ENCODE measurements at places on chromosomes 12 and 14.

- DNase-seq: no peak
Measured at GRCh38 chr14:80762641-80763228, 178.8 kb downstream of the CEP128 start.

DNA sequence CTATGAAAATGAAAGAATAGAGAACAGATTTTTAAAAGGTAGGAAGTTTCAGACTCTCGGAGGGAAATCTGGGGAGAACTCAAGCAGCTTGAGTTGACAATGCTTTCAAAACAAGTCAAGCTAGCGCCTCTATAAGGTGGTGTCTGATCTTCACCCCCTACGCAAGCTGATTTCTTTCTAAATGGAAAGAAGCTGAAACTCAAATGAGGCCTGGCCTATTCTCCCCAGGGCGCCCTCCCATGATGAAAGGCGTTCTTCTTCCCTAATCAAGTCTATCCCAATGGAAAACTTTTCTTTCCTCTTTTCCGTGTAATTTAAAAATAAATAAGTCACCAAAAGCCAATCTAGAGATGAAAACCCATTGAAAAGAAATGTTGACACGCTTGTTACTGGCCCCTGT, 20.6 kb downstream of the PTHLH start:
- no peak for DNase-seq

DNA sequence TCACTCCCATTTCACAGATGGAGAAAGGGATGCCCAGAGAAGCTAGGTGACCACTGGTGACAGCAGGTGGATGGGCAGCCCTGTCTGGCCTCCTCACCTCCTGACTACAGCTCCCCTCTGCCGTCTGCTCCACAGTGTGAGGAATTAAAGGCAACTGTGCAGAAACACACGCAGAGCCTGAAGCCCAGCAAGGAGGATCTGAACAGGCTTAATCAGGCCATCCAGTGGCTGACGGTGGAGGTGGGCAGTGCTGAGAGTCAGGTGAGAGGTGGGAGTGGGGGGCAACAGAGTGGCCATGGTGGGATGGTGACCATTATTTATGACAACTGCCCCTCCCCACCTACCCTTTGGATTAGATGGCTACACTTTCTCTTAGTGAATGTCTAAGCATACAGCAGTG, 1.2 kb downstream of the KRT86 start:
- no peak for DNase-seq

DNA sequence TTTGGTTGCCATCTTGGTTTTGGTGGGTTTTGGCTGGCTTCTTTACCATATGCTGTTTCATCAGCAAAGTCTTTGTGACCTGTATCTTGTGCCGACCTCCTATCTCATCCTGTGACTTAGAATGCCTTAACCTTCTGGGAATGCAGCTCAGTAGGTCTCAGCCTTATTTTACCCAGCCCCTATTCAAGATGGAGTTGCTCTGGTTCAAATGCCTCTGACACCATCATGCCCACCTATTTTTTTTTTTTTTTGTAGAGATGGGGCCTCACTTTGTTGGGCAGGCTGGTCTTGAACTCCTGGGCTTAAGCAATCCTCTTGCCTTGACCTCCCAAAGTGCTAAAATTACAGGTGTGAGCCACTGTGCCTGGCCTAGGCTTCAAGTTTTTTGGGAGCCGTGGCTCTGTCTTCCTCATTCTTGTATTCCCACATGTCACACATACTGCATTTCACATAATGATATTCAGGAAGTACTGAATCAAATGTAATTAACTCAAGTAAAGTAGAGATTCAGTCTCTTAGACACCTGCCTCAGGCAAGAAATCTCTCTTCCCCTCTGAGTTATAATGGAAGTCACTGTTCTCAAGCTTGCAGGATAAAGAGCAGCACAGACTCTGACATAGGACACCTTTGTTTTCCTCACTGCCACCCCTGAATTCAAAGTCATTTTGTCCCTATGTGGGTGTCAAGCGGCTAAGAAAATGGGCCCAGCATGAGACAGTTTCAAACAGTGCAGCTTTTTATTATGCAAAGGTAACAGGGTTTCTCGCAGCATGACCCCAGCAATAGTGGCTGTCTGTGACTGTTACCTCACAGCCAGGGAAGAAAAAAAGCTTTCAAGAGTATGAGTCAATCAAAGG, 159.0 kb downstream of the PTPN11 start:
- no peak for DNase-seq

- DNase-seq: no peak
Measured at GRCh38 chr12:132842449-132843045, 13.9 kb upstream of the GOLGA3 start.

- no peak for DNase-seq
Measured at GRCh38 chr12:93318720-93319522, 58.8 kb upstream of the NUDT4 start.

- DNase-seq: no peak
Measured at GRCh38 chr12:63045020-63045860, 105.8 kb downstream of the AVPR1A start.

DNA sequence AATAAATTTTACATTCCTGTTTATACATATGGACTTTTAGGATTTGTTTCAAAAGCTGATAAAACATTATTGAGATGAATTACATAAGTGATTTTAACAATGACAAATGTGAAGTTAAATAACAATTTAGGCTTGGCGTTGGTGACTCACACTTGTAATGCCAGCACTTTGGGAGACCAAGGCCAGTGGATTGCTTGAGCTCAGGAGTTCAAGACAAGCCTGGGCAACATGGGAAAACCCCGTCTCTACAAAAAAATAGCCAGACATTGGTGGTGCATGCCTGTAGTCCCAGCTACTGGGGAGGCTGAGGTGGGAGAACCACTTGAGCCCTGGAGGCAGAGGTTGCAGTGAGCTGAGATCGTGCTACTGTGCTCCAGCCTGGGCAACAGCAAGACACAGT, 7.4 kb downstream of the ACOT2 start:
- DNase-seq: no peak

DNA sequence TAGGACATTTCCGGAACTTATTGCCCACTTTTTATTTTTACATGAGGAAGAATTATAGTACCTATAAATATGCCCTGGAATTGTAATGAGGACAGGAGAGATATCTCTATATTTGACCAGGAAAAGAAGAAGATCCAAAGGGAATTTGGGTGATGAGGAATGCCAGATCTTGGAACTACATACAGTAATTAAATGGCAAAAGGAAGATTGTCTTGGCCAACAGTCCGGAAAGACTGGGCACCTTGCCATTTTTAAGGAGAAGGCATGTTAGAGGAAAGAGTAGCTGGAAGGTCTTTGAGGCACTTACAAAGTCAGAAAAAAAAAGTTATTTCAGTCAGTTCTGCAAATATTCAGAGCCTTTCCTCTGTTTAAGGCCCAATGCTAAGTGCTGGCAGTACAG, 616.4 kb downstream of the MED13L start:
- DNase-seq: no peak

DNA sequence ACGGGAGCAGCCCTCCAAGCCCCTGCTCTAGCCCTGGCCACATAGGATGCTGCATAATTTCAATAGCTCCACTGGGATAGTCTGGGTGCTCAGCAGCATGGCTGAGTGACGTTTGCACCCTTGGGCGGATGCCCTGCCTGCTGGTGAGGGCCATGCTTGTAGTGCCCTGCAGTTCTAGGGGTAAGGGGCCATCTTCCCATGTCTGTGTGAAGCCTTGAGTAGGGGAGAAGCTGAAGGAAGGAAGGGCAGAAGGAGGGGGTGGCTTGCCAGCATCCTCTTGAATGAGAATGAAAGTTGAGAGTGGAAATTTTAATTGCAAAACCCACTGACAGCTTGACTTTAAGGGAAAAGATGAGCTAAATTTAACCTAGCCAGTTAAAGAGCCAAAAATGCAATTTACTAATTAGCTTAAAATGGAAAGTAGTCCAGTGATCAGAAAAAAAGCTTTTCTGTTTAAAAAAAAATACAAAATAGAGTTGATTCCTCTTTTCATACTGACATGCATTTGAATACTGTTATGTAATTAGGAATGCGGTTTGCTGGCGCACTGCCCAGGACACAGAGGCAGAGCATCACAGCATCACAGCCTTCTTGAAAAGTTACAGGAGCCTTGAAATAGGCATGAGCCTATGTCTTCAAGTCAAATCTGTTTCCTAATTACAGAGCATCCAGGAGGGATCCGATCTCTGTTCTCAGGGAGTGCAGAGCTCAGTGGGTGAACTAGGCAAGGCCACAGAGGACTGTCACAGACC, 18.5 kb upstream of the EML1 start:
- DNase-seq: no peak

- no peak for DNase-seq
Measured at GRCh38 chr12:120267736-120268135, 2.2 kb upstream of the PXN start.

DNA sequence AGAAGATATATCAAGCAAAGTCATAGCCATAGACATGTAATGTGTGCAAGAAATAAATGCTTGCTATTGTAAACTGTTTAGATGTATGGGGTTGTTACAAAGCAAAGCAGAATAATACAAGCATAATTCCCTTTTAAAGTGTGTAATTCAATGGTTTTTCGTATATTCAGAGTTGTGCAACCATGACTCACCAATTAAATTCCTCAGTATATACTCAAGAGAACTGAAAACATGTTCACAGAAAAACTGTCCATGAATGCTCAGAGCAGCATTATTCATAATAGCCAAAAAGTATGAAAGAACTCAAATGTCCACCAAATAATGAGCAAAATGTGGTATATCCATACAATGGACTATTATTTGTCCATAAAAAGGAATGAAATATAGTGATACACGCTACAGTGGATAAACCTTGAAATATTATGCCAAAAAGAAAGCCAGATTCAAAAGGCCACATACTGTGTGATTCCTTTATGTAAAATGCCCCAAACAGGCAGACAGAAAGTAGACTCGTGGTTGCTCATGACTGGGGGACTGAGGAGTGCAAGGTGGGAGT, 9.3 kb downstream of the GXYLT1 start:
- DNase-seq: no peak

DNA sequence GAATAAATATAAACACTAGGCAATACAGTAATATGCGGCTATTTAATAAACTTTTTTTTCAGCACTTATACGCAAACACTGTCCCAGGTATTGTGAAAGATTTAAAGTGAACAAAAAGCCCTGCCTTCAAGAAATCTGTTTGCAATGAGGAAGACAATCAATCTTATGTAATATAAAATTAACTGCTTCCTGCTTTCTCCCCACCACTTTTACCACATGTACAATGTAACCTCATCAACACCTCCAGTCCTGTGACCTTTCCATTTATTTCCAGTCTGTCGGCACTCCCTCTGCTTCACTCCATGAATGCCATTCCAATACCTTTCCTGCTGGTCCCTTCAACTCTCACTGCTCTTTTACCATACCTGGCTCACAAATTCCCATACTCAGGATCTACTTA, 10.5 kb downstream of the SNX6 start:
- no peak for DNase-seq

GRCh38 chr12:19909418-19909817, 458.9 kb upstream of the PDE3A start:
- DNase-seq: no peak

DNA sequence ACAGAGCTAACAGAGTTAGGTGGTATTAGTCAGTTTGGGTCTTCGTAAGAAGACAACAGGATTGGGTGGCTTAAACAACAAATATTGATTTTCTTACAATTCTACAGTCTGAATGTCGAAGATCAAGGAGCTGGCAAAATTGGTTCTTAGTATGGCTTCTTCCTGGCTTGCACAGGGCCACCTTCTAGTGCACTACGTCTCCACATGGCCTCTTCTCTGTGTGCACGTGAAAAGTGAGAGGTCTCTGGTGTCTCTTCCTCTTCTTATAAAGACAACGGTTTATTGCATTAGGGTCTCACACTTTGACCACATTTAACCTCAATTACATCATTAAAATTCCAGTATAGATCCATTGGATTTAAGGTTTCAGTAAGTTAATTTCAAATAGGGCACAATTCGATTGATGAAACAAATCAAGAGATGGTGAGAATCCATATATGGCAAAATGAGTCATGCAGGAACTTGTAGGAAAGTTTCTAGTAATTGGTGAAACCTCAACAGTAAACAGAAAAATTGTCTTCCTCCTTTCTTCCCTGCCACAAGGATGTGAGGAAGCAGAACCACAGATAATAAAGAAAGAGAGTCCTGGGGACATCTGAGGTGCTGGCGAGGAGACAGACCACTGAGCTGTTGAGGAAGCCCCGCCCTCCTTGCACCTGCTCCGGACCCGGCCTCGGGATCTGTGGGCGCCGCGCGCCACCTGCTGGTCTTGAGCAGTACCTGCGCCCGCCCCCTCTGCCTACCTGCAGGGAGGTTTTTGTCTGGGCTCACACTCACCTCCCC, 846.7 kb downstream of the TMEM121 start:
- peak; percentile 65 for DNase-seq

DNA sequence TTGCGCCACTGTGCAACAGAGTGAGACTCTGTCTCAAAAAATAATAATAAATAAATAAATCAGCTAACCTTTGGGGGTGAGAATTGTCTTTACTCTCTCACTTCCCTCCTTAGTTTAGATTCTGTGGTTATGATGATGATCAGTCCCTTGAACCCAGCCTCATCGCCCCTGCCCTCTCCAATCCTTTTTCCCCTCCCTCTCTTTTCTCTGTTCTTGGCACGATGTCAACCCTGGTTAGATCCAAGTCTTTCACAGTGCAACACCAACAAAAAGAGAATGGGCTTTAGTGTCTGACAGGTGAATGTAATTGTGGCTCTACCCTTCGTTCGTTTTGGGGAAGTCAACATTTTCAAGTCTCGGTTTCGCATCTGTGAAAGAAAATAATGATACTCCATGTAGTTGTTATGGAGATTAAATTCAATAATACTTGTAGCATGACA, 59.0 kb downstream of the NTN4 start:
- no peak for DNase-seq

DNA sequence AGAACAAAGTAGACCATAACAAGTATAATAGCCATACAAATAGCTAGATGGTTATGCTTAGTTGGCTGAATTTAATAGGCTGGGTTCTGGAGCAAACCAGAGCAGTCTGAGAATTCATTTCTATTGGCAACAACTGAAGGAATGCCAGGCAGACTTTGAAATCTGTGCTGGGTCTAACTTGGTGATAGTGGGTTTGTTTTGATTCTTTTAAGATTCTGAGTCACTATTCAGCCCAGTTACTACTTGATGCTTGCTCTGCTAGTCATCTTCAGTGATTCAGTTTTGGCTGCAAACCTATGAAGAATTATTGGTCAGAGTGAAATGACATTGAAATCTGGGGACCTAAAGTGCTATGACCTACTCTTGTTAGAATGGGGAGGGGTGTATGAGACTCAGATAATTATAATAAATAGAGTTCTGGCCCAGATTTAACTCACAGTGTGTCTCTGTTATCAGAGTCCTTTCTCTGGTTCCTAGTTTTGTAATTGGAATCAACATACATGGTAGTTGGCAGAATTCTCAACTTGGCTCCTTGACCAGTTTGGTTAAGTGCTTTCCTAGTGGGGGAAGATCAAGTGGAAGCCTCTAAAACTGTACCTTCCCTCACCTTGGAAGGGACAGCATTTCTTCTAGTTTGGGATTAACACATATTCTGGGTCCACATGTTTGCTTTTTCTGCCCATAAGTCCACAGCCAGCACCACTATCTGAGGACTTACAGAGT, 43.5 kb downstream of the MNAT1 start:
- no peak for DNase-seq

- DNase-seq: no peak
Measured at GRCh38 chr12:106416273-106416672, 58.7 kb downstream of the POLR3B start.

- DNase-seq: no peak
Measured at GRCh38 chr12:31491841-31492598, 98.9 kb downstream of the DENND5B start.

- DNase-seq: no peak
Measured at GRCh38 chr14:61565836-61566536, 129.3 kb upstream of the HIF1A start.

GRCh38 chr14:59262717-59263454, 74.4 kb downstream of the DAAM1 start:
- DNase-seq: no peak
